ENCODE measurements at places on chromosomes 1 and 21. TPM values are rescaled to one million over a fixed set of nuclear protein-coding genes. Genes with fewer than 3 reads are reported as not detected.

Gene AMY2A
- not detected for total RNA-seq

Gene TRIM45
- 13.0 TPM for total RNA-seq

Gene CFHR2
- not detected for total RNA-seq

Gene APCS
- total RNA-seq: not detected

Gene NBPF20
- 0.88 TPM for total RNA-seq

Gene GPR25
- not detected for total RNA-seq

Gene CYP4Z1
- 0.71 TPM for total RNA-seq

GRCh38 chr1:24420547-24420946 is 4.9 kb downstream of the NIPAL3 start:
- peaks cover 43% of the 10 kb centered on the region for H3K4me1 ChIP-seq
- H3K27me3 ChIP-seq: no peaks in the 10 kb centered on the region
- H3K36me3 ChIP-seq: peaks cover 23% of the 10 kb centered on the region
- no peak for DNase-seq
- no peak overlapping the region for H3K4me3 ChIP-seq
- H3K27ac ChIP-seq: no peak overlapping the region

- no peak overlapping the region for H3K27ac ChIP-seq
- H3K36me3 ChIP-seq: peaks cover 70% of the 10 kb centered on the region
- no peaks in the 10 kb centered on the region for H3K27me3 ChIP-seq
- H3K4me3 ChIP-seq: no peak overlapping the region
- H3K4me1 ChIP-seq: peaks cover 11% of the 10 kb centered on the region
Measured at GRCh38 chr1:150299716-150300115, 6.1 kb downstream of the MRPS21 start.

GRCh38 chr1:54227891-54228310 is 27.9 kb downstream of the MRPL37 start:
- no peaks in the 10 kb centered on the region for H3K27me3 ChIP-seq
- H3K4me3 ChIP-seq: no peak overlapping the region
- no peak overlapping the region for H3K27ac ChIP-seq

- peaks cover under 1% of the 10 kb centered on the region for H3K4me1 ChIP-seq
- H3K27me3 ChIP-seq: no peaks in the 10 kb centered on the region
- H3K4me3 ChIP-seq: no peak overlapping the region
- H3K36me3 ChIP-seq: peaks cover 37% of the 10 kb centered on the region
- no peak overlapping the region for H3K27ac ChIP-seq
Measured at GRCh38 chr1:184068354-184068753, 16.8 kb downstream of the TSEN15 start.

- no peak overlapping the region for H3K27ac ChIP-seq
- DNase-seq: no peak
- no peaks in the 10 kb centered on the region for H3K36me3 ChIP-seq
- no peaks in the 10 kb centered on the region for H3K4me1 ChIP-seq
Measured at GRCh38 chr1:119285482-119285881, 83.1 kb upstream of the HAO2 start.

DNA sequence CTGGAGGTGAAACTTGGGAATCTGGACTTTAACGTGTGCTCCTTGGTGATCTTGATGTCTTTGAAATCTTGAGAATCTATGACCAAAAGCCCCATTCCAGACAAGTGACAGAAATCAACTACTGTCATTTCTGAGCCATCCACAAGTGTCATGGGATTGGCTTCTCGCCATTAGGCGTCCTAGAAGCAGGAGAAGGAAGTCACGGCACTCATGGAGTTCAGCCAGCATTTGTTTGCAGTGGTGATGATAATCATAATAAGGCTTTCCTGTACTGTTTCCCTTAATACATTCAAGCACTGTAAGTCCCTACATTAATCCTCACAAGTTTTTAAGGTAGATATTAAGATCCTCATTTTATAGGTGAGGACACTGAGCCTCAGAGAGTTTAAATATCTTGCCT is 11.9 kb downstream of the F5 start:
- no peaks in the 10 kb centered on the region for H3K27me3 ChIP-seq
- peak overlapping the region; percentile 37 for H3K27ac ChIP-seq
- DNase-seq: peak; percentile 14
- no peaks in the 10 kb centered on the region for H3K36me3 ChIP-seq

DNA sequence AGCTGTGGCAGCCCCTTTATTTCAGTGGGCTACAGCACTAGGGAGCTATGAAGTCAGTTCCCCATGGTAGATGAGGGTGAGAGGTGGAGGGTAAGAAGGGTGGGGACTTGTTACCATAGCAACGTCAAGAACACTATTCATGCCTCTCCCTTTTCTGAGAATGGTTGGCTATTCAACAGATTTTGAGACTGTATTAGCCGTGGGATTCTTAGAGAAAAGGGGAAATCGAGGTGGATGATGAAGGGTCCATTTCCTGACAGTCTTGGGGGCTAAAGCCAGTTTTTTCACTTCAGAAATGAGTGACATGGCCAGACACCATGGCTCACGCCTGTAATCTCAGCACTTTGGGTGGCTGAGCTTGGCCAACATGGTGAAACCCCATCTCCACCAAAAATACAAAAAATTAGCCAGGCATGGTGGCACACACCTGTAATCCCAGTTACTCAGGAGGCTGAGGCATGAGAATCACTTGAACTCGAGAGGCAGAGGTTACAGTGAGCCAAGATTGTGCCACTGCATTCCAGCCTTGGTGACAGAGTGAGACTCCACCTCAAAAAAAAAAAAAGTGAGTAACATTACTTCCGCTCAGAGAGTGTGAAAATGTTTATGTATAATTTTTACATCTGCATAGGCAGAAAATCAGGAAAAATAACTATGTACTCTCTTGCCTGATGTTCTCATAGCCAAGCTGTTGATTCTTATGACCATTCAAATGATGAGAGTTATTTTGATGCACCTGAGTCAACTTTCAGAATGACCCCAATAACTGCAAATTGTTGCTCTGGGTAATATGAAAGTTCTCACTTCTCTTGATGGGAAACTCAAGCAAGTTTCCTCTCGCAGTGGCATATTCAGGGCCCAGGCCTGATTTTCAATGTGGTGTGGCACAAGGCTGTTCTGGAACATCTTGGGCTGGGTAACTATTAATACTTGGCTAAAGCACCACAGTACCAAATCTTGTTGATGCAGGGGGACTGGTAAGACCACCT is 23.2 kb upstream of the RGSL1 start:
- H3K4me1 ChIP-seq: no peaks in the 10 kb centered on the region
- H3K27me3 ChIP-seq: peaks cover 7% of the 10 kb centered on the region
- no peak overlapping the region for H3K27ac ChIP-seq
- H3K4me3 ChIP-seq: no peak overlapping the region

DNA sequence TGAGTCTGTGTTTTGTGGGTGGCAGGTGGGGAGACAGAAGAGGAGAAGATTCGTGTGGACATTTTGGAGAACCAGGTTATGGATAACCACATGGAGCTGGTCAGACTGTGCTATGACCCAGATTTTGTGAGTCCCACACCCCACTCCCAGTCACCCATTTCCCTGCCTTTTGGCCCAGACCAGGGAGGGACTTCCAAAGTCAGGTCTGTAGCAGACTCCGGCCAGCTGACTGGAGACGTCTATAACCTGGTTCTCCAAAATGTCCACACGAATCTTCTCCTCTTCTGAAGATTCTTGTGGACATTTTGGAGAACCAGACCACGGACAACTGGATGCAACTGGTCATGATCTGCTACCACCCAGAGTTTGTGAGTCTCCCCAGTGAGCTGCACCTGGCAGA is 1.6 kb downstream of the GSTM5 start:
- no peak overlapping the region for H3K27ac ChIP-seq
- DNase-seq: no peak
- H3K4me3 ChIP-seq: no peak overlapping the region
- no peaks in the 10 kb centered on the region for H3K36me3 ChIP-seq
- peaks cover 4% of the 10 kb centered on the region for H3K4me1 ChIP-seq

- no peak for DNase-seq
- H3K4me1 ChIP-seq: no peaks in the 10 kb centered on the region
- H3K27ac ChIP-seq: no peak overlapping the region
- H3K4me3 ChIP-seq: no peak overlapping the region
Measured at GRCh38 chr1:61753998-61754508, 11.8 kb downstream of the PATJ start.

DNA sequence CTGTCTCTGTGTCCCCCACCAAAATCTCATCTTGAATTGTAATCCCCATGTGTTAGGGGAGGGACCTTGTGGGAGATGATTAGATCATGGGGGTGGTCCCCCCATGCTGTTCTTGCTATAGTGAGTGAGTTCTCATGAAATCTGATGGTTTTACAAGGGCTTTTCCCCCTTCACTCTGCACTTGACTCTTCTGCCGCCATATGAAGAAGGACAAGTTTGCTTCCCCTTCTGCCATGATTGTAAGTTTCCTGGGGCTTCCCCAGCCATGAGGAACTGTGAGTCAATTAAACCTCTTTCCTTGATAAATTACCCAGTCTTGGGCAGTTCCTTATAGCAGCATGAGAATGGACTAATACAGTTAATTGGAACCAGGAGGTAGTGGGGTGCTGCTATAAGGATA is 137.1 kb upstream of the RAB4A start:
- H3K27me3 ChIP-seq: peaks cover 10% of the 10 kb centered on the region
- no peak overlapping the region for H3K27ac ChIP-seq
- DNase-seq: no peak

- DNase-seq: no peak
- H3K4me3 ChIP-seq: no peak overlapping the region
- peaks cover 98% of the 10 kb centered on the region for H3K27me3 ChIP-seq
- H3K27ac ChIP-seq: no peak overlapping the region
Measured at GRCh38 chr1:181314959-181315358, 168.4 kb upstream of the CACNA1E start.

GRCh38 chr21:32192291-32193097 is 86.4 kb downstream of the MIS18A start:
- DNase-seq: no peak
- H3K27me3 ChIP-seq: no peaks in the 10 kb centered on the region
- no peak overlapping the region for H3K27ac ChIP-seq
- no peaks in the 10 kb centered on the region for H3K36me3 ChIP-seq

DNA sequence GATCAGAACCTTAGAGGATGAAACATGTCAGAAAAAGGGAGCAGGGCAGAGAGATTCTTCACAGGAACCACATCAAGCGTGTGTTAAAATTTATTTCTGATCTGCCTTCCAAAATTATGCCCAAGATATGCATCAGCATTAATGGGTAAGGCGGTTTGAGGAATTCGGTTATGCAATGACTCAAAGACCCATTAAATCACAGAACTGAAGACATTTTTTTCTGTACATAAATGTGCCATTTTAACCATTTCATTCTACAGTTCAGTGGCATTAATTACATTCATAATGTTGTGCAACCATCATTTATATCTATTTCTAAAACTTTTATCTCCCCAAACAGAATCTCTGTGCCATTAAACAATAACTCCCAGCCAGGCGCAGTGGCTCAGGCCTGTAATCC is 43.4 kb downstream of the CNST start:
- peak overlapping the region; percentile 76 for H3K27ac ChIP-seq
- H3K4me1 ChIP-seq: peaks cover 59% of the 10 kb centered on the region
- H3K27me3 ChIP-seq: no peaks in the 10 kb centered on the region

- H3K4me3 ChIP-seq: no peak overlapping the region
- H3K27me3 ChIP-seq: peaks cover 93% of the 10 kb centered on the region
- DNase-seq: no peak
- H3K4me1 ChIP-seq: no peaks in the 10 kb centered on the region
- no peaks in the 10 kb centered on the region for H3K36me3 ChIP-seq
Measured at GRCh38 chr1:37741662-37742061, 23.3 kb downstream of the EPHA10 start.

GRCh38 chr1:5889462-5889861 is 102.8 kb downstream of the NPHP4 start:
- no peaks in the 10 kb centered on the region for H3K27me3 ChIP-seq
- no peak for DNase-seq
- no peak overlapping the region for H3K4me3 ChIP-seq

DNA sequence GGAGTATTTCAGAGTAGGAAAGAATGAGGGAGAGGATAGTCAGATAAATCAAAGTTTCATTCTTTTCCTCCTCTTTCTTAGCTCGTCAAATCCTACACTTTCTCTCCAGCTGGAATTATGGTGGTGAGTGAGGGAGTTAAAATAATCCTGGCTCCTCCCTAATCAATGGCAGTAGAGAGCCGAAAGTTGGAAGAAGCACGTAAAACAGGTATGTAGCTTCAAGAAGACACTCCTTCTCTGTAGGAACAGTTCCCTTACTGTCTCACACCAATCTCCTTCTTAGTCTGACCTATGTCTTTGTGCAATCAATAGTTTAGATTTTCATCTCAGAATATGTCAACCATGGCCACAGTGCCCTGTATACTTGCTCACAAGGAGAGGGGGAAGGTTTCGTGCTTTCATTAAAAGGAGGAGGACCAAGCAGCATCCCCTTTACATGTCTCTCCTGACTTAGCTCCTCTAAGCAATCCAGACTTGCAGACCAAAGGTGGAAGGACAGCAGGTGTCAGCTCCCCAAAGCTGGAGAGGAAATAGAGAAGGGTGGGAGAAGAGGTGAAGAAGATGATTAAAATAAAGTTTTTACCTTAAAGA is 878 bp downstream of the MINDY1 start:
- H3K36me3 ChIP-seq: peaks cover 19% of the 10 kb centered on the region
- H3K27ac ChIP-seq: peak overlapping the region; percentile 94
- peaks cover 90% of the 10 kb centered on the region for H3K4me1 ChIP-seq
- H3K4me3 ChIP-seq: peak overlapping the region; percentile 79
- no peaks in the 10 kb centered on the region for H3K27me3 ChIP-seq

- H3K4me3 ChIP-seq: no peak overlapping the region
- H3K27ac ChIP-seq: no peak overlapping the region
- H3K27me3 ChIP-seq: no peaks in the 10 kb centered on the region
- H3K4me1 ChIP-seq: no peaks in the 10 kb centered on the region
Measured at GRCh38 chr21:15171546-15171945, 106.7 kb upstream of the NRIP1 start.

Data from left ventricle myocardium inferior (tissue), 1 donor.